Hypothalamus (tissue), 51 donors: ENCODE measurements at places on chromosomes 1 and 21.

DNA sequence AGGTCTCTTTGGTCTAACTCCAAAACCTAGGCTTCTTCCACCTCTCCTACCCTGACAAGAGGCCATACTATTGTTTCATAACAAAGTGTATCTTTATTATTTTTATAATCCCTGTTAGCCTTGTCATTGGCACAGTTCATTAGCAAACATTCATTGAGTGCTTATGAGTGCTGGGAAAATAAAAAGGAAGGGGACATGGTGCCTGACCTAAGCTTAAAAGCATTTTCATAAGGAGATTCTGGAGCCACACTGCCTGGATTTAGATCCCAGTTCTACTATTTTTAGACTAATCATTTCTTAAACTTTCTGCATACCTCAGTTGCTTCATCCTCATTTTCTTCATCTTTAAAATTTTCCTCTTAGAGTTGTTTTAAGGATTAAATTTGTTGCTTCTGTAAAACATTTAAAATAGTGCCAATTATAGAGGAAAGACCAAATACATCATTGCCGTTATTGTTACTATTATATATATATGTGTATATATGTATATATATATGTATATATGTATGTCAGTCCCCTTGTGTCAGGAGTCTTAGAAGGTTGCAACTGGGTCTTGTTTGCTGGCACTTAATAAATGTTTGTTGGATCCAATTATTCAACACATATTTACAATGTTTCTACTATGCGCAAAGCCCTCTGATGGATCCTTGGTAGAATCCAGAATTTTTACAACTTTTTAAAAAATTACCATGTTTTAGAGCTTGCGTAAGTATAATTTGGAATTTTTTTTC is 250.9 kb upstream of the SGIP1 start:
- no peak for DNase-seq

- no peak for DNase-seq
Observed at GRCh38 chr1:196481616-196482015, 126.6 kb downstream of the KCNT2 start.

DNA sequence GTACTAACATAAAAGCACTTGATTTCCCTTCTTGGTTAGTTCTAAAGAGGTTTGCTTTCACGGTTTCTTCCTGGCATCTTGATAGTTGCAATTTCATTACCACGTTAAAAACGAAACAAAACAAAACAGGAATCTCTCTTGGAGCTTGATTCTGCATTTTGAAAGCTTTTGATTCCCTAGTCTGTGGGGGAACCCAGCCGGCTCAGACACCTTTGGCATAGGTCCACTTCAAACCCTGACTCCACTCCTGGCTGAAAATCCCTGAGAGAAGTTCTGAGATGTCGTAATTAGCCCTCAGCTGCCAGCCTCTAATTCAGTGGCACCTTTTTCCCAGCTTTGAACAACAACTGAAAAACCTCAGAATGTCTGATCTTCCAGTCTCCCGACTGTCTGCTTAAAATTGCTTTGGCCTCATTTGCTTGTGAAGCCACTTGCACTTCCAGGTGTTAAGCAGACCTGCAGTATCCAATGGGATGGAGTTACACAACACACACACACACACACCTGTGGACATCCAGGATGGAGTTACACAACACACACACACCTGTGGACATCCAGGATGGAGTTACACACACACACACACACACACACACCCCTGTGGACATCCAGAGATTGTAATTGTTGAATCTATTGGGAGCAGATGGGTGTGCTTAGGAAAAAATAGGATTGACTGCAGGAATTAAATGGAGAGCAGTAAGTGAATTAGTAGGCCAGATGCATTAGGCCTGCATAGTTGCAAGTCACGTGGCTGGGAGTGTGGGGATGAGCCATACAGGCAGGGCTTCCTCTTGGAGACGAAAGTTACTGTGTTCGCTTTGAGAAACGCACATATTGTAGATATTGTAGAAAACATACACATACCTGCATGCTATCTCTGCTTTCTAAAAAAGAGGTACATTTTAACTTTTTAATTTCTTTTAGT is 285.6 kb upstream of the FMN2 start:
- DNase-seq = no peak

GRCh38 chr1:75125161-75125726 is 8.9 kb upstream of the LHX8 start:
- DNase-seq = no peak

DNA sequence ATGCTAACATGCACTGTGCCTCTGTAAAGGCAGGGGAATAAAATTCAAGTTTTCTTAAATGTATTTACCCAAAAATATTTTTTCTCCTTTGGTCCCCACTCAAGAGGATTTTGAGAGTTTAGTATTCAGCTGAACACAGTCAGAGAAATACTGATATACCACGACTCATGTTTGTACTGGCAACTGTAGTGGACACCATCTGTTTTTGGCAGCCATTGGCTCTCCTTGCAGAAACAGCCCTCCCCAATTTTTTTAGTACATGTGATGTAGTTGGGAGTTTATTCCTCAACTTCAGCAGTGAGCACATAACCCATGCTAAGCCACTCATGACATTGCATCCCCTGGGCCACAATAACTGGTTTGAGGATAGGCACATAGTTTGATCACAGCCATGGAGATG is 154.8 kb upstream of the POU3F1 start:
- no peak for DNase-seq

DNA sequence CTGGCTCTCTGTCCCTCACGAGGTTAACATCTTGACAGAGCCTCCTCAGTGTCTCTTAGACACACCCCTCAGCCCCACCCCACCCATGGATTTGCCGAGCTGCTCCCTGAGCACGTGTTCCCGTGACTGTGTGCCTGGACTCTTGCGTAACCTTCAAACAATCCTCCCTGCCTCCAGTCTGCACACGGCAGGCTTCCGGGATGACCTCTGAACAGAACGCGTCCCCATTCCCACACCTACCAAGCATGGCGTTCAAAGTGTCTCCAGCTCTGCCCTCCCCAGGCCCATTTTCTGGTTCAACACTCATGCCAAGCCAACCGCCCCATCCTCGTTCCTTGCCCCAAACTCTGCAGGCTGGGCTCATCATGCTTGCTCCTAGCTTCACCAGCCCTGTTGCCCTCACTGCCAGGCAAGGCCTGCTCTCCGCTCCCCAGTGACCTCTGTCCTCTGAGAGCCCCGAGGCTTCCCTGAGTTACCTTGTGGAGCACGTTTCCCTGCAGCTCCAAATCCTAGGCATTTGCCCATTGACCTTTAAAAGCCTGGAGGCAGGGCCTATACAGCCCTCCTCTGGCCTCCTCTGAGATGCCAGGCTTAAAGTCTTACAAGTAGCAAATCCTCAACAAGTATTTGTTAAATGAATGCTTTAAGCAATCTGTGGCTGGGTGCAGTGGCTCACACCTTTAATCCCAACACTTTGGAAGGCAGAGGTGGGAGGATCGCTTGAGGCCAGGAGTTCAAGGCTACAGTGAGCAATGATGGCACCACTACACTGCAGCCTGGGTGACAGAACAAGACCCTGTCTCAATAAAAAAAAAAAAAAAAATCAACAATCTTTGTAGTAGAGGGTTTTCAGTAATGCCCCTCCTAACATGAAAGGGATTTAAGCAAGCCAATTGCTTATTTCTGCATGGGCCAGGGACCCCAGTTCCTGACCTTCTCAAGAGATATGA is 5.0 kb downstream of the AGT start:
- DNase-seq = no peak

DNA sequence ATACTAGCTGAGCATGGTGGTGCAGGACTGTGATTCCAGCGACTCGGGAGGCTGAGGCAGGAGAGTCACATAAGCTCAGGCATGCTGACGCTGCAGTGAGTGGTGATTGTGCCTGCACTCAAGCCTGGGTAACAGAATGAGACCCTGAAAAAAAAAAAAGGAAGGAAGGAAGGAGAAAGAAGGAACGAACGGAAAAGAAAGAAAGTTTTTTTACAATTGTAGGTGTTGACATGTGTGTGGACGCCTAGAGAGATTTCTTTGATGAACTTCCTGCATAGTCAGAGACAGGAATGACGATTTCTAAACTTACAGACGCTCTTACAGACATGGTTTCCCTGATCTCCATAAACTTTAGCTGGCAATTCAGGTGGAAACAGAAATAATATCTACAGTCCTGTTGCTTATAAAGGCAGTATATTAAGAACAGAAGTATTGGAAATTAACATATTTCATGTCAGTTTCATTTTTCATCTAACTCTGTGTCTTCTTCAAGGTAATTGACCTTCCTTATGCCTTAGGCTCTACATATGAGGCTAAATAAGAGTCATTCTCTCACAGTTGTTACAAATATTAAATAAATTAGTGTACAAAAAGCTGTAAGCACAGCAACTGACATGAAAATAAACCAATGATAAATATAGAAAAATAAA is 4.1 kb downstream of the SAMSN1 start:
- DNase-seq = no peak

GRCh38 chr1:163145435-163145834 is 57.3 kb downstream of the RGS5 start:
- no peak for DNase-seq

GRCh38 chr1:1332774-1333480 is 1.8 kb downstream of the TAS1R3 start:
- no peak for DNase-seq

DNA sequence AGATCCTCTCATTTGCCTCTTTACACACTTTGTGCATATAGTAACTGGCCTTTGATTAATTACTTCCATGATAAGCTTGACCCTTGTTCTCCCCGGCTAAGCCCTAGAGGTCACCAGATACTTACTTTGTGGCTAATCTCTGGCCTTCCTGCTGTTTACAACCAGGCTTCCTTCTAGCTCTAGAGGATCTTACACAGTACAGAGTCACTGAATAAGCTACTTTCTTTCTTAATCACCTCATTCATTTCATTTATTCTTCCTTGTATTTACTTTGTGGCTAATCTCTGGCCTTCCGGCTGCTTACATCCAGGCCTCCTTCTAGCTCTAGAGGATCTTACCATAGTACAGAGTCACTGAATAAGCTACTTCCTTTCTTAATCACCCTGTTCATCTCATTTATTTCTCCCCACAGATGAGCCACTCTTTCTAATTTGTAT is 144.3 kb upstream of the C1orf21 start:
- DNase-seq = no peak

DNA sequence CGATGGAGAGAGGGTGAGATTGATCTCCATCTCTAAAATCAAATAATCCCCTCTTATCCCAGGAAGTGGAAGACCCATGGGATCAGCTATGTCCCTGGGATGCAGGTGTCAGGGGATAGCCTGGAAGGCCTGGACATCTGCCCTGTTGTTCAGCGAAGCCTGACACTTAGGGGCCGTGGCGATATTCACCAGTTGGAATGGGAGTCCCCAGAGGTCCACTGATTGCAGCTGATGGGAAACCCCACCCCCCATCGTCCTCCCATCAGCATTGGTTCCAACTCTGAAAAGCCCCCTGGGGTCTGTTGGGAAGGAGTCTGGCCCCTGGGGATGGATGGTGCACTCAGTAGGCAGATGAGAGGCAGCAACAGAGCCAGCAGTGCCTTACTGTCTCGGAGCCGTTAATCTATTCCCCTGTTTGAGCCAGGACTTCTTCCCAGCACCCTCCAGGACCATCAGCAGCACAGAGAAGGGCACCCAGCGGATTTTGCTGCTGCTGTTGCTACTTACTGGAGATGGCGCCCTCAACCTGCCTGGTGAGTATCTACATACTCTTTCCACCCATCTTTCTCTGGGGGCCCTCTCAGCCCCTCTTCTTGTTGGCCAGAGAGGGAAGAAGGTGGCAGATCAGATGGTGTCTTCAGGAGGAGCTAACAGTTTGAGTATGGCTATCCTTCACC is 13.4 kb downstream of the CATSPER4 start:
- no peak for DNase-seq

DNA sequence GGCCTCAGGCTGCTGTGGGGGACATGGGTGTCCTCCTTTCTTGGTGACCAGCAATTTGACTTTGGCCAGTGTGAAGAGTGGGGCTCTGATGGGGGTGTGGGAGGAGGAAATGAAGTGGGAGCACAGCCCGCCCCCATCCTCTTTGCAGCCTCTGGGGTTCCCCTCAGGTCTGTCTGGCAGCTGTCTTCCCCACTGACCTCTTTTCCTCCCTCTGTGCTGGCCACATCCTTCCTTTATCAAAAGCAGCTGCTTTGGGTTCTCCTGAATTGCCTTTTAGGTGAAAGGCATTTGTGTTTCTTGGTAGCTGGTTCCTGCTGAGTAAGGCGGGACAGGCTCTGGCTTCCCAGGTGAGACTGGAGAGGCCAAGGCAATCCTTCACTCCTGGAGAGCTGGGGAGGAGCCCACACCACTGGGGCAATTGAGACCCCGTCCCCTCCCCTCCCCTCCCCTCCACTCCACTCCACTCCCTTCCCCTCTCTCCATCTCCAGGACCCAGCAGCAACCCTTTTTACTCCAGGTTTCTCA is 24.9 kb downstream of the PCAT6 start:
- DNase-seq = no peak
